ENCODE measurements at places on chromosomes 13 and 19.

DNA sequence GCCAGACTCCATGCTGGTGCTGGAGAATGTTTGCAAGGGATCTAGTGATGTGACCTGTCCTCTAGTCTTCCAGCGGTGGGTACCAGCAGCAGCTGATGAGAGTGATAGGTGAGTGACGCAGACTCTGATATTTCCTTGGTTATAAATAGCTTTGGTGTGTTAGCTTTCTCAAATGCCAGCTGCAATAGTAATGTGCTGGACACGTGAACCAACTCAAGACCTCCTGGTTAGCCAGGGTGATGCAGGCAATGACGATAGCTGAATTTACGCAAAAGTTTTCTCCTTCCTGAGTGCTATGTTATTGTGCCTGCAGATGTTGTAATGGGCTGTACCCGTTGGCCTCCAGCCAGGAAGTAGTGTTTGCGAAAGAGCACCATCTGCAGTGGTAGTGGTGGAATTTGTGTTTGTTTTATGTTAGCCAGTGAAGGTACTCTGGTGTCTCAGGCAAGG is 129.5 kb downstream of the CYSLTR2 start:
- DNase-seq, result no peak

DNA sequence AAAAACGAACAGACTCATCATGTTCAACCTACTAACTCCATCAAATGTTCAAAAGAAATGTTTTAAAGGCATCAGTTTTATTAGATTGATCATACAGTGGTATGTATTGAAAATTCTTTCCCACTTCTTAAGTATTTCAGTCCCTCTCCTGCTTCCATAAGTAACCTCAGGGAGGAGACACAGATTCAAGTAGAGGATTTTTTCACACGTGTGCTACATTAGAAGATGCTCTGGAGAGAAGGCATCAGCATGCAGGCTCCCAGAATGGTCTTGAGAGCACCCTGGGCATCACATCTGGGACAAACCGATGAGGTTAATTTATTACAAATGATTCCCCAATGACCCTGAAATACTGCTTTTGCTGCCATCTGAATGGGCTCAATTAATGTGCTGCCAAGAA is 3.6 kb downstream of the GPR12 start:
- no peak for DNase-seq

GRCh38 chr19:5913739-5914357 is at the start of gene CAPS:
Gene CAPS, plus strand, starts transcription at chr19:5914254. Its CDS starts 153 bp downstream, at chr19:5914407.
- peak; percentile 25 for DNase-seq

DNA sequence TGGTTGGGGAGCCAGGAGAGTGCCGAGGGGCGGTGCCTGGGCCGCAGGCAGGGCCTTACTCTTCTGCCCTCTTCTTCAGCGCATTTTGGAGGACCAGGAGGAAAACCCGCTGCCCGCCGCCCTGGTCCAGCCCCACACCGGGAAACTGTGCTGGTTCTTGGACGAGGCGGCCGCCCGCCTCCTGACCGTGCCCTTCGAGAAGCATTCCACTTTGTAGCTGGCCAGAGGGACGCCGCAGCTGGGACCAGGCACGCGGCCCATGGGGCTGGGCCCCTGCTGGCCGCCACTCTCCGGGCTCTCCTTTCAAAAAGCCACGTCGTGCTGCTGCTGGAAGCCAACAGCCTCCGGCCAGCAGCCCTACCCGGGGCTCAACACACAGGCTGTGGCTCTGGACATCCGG is 9.4 kb downstream of the PGLS start:
- DNase-seq, result no peak

GRCh38 chr19:18280247-18281081 is 958 bp downstream of the JUND start:
- DNase-seq, result peak; percentile 79

GRCh38 chr19:39765091-39766076 is 13.3 kb upstream of the LEUTX start:
- no peak for DNase-seq

GRCh38 chr13:31849206-31849605 is 109.9 kb downstream of the RXFP2 start:
- no peak for DNase-seq

DNA sequence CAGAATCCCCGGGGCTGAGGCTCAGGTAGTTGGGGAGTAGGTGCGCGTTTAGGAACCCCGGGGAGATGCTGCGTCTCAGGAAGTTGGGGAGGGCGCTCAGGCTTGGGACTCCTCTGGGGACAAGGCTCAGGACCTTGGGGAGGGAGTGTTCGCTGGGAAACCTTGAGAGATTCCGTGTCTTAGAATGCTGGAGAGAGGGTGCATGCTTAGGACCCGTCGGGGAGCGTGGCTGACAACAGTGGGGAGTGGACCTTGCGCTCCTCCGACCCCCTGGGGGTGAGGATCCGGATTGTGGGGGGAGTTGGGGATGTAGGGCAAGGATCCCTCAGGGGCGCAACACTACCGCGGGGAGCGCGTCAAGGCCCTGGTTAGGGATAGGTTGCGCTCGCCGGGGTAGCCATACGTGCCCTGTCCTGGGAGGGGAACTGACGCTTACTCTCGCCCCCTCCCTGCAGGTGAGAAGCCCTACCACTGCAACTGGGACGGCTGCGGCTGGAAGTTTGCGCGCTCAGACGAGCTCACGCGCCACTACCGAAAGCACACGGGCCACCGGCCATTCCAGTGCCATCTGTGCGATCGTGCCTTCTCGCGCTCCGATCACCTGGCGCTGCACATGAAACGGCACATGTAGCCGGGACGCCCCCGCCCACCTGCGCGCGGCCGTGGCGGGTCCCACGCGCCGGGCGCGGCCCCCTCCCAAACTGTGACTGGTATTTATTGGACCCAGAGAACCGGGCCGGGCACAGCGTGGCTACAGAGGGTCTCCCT is 2.0 kb downstream of the KLF2 start:
- no peak for DNase-seq

GRCh38 chr19:37928527-37929286 is 21.7 kb downstream of the SIPA1L3 start:
- DNase-seq, result no peak

GRCh38 chr13:101382086-101382485 is 34.2 kb downstream of the NALCN start:
- DNase-seq, result no peak

DNA sequence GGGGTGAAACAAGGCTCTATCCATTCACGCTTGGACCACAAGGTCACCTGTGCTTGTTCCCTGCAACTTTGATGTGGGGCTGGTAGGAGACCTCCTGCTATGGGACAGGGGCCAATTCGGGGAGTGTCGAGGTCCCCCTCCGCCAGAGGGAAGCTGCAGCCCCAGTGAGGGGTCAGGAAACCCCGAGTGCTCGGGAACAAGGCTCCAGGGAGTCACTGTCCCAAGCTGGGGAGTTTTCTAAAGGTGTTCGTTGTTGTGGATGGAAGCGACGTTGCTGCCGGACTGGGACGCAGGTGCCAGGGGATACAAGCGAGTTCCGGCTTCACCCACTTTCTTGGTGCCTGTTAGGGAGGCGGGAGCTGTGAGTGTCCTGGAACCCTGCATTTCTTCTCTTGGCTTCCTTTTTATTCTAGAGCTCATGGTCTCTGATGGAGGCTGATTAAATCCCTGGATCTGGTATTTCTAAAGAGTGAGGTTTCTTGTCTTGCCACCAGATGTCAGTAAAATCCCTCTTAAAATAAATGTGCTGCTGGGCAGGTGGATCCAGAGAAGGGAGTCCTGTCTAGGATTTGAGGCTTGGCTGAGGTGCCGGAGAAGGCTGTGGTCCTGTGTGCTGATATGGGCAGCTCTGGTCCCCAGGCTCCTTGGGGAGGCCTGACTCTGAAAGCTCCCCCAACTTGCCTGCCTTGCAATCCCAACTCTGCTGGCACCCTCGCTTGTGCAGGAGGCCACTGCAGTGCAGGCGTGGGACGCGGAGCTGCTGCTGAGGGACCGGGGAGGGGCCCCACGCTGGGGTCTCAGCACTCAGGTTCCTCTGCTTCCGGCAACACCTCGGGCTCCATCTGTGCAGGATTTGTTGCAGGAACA is 153.9 kb downstream of the TEX29 start:
- peak; percentile 72 for DNase-seq

DNA sequence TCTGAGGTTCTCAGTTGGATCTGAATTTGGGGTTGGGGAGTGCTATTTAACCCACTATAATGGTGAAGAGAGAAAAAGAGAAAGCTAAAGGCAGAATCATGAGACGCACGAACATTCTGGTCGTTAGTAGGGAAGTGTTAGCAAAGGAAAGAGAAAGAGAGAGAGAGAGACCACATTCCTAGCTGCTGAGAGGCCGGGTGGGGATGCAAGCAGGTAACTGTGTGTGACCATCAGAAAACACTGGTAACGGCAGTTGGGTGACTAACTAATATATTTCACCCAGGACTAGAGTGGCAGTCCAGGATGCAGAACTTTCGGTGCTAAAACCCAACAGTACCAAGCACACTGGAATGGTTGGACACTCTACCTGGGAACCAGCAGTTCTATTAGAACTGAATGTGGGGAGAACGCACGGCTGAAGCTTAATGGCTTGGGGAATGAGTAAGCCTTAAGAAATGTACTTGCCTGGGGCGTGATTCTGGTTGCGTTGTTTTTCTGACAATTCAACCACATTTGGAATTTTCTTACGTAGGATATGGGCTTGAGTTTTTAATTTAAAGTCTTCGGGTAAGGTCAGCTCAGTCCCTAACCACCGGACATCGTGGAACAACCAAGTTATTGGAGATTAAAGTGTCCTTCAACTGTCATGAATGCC is 130.2 kb downstream of the DNAJC15 start:
- DNase-seq, result no peak

- DNase-seq, result no peak
These were observed 137.8 kb upstream of the TSC22D1 start for GRCh38 chr13:44713788-44714469.

- DNase-seq, result no peak
These were observed 28.2 kb downstream of the ACTN4 start for GRCh38 chr19:38675611-38676010.

GRCh38 chr19:30092721-30093569 is 150.9 kb downstream of the URI1 start:
- DNase-seq, result no peak

GRCh38 chr13:38664906-38665305 is 22.0 kb upstream of the FREM2 start:
- DNase-seq, result no peak

DNA sequence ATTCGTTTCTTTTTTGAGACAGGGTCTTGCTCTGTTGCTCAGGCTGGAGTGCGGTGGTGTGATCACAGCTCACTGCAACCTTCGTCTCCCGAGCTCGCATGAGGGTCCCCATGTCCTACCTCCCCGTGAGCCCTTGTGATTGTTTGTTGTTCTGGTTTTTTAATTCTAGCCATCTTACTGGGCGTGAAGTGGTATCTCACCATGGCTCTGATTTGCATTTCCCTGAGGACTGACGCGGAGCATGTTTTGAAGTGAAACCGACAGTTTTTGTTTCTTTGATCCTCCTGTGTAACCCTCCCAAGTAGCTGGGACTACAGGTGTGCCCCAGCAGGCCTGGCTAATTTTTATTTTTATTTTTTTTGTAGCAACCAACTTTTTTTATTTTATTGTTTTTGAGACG is 21.7 kb downstream of the GNG7 start:
- no peak for DNase-seq

DNA sequence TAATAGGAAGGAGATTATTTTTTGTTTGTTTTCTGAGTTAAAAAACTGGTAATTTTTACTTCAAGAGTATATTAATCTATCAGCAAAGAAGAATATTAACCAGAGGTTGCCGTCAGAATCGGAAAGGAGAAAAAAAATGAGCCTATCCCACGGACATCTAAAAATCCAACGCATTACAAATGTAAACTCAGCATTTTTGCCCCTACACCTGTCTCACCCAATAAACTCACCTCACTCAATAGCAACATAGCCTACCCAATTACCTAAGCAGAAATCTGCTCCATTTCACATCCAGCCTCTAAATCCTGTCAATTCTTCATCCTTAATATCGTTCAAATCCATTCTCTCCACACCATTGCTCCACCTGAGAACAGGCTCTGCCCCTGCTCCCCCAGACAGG is 10.4 kb upstream of the DIAPH3 start:
- no peak for DNase-seq

- DNase-seq, result peak; percentile 10
These were observed 1.3 kb downstream of the SLC25A42 start for GRCh38 chr19:19064811-19065745.

DNA sequence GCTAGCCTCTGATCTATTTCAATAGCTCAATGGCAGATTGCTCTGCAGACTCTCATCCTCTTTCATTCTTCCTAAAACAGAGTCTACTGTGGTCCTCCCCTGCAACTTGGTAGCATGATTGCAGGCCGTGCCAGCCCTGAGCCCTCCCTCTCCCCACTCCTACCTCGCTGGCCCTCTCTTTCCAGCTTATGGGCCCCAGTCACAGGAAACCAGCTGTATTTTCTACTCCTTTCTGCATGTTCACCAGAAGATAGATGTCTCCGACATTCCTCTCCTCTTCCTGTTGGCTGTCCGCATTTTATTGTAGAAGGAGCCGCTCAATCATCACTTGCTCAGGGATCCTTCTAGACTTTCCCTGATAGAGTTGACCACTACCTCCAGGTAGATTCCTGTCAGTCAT is 50.2 kb downstream of the SERP2 start:
- no peak for DNase-seq

- no peak for DNase-seq
These were observed 3.0 kb downstream of the FIZ1 start for GRCh38 chr19:55596304-55596703.

GRCh38 chr13:45728759-45729158 is 26.6 kb downstream of the CBY2 start:
- DNase-seq, result no peak

DNA sequence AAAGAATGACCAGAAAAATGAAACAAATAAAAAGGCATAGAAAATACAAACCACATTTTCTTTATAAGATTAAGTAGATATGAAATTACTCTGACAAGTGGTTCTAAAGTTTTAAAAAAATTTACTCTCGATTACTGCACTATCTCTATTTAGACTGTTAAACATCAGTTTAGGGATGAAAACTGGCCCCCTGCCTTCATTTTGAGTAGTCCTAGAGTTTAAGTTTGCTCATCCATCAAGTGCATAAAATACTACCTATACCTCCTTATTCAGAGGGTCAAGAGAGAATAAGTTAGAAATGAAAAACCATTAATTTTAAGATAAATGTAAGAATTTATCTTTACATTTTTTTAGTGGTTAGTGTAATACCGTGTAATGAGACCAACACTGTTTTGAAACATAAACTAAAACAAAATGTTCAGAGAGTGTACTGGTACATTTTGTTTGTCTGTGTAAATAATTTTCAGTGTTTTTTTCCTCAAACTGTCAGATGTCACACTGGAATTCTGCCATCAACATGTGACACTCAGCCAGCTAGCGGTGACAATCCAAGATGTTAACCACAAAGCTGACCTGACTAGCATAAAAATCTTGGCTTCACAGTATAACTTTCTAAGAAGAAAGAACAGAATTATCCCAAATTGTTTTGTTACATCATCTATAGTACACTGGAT is 184.8 kb upstream of the PCDH20 start:
- DNase-seq, result no peak

GRCh38 chr19:51809787-51810186 is 14.8 kb downstream of the FPR3 start:
- no peak for DNase-seq

DNA sequence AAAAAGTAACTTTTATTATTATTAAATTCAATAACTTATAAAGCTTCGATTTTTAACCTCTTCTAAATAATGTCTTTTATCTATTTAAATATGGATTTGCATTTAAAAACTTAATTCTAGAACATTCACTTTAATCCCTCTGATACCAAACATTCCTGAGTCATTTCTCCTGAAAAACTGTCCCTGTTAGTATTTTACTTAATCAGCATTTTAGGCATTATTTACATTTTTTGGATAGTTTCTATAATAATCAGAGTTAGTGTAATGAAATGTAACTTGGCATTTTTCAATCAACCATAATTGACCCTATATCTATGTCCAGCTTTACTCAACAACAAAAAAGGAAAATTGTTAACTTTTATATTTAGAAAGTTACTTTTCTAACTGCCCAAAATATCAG is 428.1 kb downstream of the PCDH17 start:
- no peak for DNase-seq
